ENCODE measurements at places on chromosomes 7 and 10.

- no peak for DNase-seq
Measured at GRCh38 chr7:106021151-106022067, 58.3 kb downstream of the CDHR3 start.

DNA sequence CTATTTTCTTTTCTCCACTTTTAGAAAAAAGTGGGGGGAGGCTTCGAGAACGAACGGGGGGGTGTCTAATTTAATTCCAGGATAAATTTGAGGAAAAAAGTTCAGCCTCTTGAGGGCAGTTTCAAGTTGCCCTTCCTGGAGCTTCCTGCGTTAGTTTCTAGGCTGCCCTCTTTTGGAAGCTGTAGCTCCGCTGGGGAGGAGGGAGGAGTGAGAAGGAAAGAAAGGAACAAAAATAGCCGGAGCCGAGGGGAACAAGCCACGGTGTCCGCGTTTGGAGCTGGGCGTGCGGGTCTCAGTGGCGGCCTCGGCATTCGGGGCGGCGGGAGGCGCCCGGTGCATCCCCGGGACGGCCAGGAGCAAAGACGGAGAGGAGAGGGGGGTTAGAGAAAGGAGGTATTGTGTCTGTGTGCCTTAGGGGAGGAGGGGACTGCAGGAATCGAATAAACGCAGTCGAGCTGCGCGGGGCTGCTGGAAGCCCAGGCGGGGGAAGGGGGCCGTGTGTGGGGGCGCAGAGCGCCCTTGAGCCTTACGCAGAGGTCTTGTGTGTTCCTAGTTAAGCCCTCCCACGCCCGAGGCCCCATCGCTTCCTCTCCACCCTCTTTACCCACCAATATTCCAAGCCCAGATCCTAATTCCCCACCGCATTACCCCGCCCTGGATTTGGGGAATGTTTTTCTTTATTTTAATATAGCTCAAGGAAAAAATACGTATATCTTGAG, 2.0 kb upstream of the TNRC18 start:
- peak; percentile 54 for DNase-seq

GRCh38 chr7:156496363-156496769, 144.2 kb upstream of the RNF32 start:
- DNase-seq: no peak

DNA sequence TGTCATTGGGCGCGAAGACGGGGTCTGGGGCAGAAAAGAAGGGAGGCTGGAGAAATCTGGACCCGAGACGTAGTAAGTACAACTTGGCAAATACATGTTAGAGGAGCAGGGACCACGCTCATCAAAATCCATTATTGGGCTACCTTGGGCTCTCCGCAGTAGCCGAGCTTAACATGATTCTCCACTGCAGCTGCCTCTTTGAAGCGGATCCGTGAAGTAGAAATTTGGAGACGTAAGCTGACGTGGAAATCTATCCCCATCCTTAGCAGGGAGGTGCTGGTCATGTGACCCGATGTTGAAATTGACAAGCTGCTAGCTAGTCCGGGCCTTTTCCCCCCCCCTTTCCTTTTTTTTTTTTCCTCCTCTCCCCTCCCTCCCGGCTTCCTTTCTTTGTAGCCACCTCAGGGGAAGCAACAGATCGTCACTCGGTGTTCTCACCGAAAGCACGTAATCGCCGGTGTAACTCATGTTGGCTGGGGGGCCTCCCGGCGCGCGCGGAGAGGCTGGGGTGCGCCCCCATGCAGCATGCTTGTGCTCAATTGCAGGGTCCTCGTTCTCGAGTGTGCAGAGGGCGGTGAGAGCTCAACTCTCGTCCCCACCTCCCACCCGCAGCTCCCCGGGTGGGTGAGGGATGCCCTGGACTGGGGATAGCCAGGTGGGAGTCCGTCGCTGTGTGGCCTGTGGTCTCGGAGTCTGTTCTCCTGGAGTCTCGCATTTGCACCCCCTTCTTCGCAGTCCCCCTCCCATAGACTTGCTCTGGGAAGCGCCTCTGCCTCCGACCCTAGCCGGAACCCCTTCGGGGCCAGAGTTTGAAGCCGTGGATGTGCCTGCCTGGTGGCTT, at the start of gene HOXA11:
TSS of gene HOXA11 (minus strand) at position 220 of the 841 bp plus-strand sequence. CDS start at position 132, 88 bp downstream.
- no peak for DNase-seq

- no peak for DNase-seq
Measured at GRCh38 chr10:1754506-1755153, 17.3 kb upstream of the ADARB2 start.

DNA sequence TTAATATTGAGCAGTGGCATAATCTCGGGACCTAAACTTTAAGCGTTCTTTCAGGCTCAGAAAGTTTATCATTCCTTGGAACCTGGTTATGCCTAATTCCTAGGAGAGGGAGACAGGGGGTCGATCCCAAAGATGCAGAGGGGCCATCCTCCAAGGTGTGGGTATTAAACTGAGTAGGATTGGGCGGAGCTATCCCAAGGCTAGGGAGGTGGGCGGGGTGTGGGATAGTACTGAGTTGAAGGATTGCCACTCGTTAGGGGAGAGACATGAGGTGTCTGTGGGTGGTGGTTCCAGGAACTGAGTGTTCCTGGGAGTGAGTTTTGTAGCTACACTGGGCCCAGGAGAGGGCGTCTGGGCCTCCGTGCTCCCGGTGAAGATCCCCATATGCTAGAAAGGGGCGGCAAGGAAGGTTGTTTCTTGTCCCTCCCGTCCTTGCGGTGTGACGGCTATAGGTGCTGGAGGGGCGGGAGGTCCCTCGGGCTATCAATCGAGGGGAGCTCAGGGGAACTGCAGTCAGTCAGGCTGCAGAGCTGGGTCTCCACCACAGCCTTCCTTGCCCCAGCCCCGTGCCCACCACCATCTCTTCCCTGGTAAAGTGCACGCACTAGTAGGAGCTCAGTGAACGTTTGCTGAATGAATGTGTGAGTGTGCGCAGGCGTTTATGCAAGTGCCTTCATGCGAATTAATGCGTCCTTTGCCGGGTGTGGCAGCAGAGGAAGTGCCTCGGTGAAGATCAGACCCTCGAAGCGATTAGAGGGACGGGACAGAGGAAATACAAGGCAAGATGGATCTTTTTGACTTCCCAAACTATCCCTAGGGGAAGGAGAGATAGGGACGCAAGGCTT, 3.0 kb upstream of the HMX2 start:
- no peak for DNase-seq

Measured in A549 (cell line).